ENCODE measurements at places on chromosomes 4 and X. TPM values are rescaled to one million over a fixed set of nuclear protein-coding genes. Genes with fewer than 3 reads are reported as not detected.

SHROOM4 gene
- total RNA-seq: 0.29 TPM

CPZ gene
- 4.0 TPM for total RNA-seq

CSAG2 gene
- total RNA-seq: 1.1 TPM

KCTD8 gene
- not detected for total RNA-seq

PHOX2B gene
- not detected for total RNA-seq

PKD2 gene
- 25.1 TPM for total RNA-seq

SORBS2 gene
- total RNA-seq: 11.8 TPM

SYP gene
- total RNA-seq: 0.59 TPM

DLG3 gene
- 11.4 TPM for total RNA-seq

SMIM10L2A gene
- not detected for total RNA-seq

HEPH gene
- not detected for total RNA-seq

ADGRA3 gene
- 12.9 TPM for total RNA-seq

CT45A3 gene
- total RNA-seq: not detected

Measured in RPMI7951 (cell line).